GM20000 (cell line): ENCODE measurements at places on chromosomes 6 and 20.

- DNase-seq, result no peak
Observed at GRCh38 chr6:324116-324728, 31.9 kb downstream of the DUSP22 start.

GRCh38 chr6:129835691-129836090 lies 25.4 kb downstream of the TMEM244 start:
- DNase-seq, result no peak

DNA sequence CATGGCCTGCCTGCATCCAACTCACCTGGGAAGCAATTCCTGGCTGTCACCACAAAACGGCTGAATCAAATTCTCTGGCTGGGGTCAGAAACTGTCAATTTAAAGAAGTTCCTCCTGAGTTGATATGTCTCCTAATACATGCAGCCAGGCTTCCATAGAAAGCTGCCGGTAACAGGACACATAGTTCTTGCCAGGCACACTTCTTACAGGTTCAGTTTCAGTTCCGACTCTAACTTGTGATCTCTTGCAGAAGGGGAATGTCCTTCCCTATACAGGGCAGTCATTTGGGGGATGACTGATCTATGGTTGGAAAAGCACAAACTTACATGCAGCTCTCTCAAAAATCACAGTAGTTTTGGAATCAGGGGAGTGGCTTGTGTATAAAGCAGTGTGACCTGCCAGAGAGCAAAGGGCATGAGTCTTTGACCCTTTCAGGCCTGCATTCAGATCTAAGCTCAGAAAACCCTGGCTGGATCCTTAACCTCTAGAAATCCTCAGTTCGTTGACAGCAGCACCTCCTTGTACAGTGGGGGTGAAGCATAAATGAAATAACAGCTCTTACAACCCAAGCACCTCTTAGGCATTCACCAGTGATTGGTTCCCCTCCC lies 195.6 kb downstream of the SCP2D1 start:
- no peak for DNase-seq

DNA sequence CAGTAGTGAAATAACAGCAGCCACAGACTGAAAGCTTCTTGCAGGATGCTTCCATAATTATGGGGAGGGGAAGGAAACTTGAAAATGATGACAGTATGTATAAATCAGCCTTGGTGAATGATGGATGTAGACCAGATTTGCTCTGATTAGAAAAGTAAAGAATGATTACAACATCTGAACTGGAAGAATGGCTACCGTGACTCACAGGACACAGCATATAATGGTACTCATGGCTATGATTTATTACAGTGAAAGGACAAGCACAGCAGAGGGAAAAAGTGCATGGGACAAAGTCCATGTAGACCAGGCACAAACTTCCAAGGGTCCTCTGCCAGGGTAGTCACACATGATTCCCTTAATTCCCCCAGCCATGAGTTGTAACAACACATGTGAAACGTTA lies 70.7 kb upstream of the POPDC3 start:
- no peak for DNase-seq

DNA sequence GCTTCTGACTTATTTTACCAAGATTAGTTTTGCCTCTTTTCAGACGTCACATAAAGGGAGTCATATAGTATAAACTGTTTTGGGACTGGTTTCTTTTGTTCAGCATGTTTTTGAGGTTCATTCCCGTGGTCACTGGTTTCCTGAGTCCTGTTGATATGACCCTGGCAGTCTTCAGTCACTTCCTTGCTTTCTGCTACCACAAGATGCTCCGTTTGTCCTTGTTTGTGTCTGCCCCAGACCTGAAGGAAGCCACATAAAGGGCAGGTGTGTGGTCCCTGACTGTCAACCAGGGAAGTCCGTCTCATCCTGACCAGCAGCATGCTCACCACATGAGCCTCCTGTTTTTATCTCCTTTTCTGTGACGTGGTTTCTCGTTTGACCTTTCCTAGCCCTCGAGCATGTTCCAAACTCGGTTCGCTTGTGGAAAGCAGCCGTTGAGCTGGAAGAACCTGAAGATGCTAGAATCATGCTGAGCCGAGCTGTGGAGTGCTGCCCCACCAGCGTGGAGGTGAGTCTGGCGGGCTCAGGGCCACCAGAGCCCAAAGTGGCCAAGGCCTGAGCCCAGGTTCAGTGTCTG lies 26.1 kb upstream of the C20orf204 start:
- no peak for DNase-seq

GRCh38 chr6:88008831-88009231 lies 38.8 kb upstream of the SPACA1 start:
- DNase-seq, result no peak

DNA sequence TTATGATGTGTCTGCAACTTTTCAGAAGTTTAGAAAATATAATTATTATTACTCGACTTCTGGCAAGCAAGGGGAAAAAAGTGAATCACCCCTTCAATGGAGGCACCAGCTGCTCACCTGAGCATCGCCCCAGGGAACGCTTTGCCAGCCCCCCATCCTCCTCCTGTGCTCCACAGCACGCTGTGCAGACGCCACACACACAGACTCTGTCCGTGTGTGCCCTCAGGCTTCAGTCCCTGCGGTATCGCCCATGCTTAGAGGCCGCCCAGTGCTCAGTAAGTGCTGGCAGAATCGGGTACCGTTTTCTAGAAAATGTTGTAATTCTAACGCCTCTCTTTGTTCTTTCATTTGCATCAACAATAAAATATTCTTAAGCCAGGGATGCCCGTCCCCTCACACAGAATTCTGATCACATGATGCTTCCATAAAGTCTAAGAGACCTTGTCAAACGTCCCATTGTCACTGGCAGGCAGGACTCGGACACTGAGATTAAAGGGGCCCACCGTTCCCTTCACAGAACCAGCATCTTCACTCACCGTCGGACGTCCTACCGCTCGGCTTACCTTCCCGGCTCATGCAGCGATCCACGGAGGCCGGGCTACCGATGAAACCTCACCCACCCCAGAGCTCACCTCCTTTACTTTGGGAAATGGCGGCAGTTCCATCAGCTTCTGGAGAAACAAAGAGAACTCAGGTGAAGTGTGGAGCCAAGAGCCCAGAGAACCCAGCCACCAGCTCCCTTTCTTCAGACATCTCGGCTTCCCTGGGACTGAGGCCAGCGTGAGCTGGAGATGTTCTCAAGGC lies 105.5 kb downstream of the DLL1 start:
- no peak for DNase-seq

- no peak for DNase-seq
Observed at GRCh38 chr6:14877758-14878157, 368.1 kb upstream of the JARID2 start.

GRCh38 chr20:3297079-3297378 lies 58.0 kb upstream of the SLC4A11 start:
- DNase-seq, result no peak

DNA sequence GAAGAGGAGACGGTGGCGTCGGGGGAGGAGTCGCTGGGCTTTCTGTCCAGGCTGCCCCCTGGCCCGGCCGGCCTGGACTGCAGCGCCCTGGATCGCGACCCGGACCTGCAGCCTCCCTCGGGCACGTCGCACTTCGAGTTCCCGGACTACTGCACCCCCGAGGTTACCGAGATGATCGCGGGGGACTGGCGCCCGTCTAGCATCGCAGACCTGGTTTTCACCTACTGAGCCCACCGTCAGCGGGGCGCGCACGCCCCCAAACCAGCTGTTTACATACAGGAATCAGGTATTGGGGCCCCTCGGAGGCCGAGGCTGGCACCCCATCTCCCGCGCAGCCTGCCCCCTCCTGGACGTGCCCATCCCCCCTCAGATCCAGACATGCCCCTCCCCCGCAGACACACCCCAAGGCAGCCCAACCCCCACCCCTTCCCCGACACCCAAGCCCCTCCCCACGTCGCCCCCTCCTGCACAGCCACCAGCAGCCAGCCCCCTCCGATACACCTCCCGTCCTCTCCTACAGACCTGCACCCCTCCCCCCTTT lies 1.4 kb downstream of the SOX12 start:
- DNase-seq, result no peak

GRCh38 chr6:5287205-5287965 lies 26.1 kb downstream of the FARS2 start:
- DNase-seq, result no peak

- no peak for DNase-seq
Observed at GRCh38 chr6:36334832-36335459, 1.7 kb downstream of the BNIP5 start.

GRCh38 chr6:4179960-4180651 lies 44.7 kb upstream of the ECI2 start:
- no peak for DNase-seq

GRCh38 chr6:109024368-109024767 lies 70.3 kb downstream of the SESN1 start:
- DNase-seq, result no peak

GRCh38 chr6:109718991-109719390 lies 27.9 kb downstream of the FIG4 start:
- no peak for DNase-seq

- DNase-seq, result no peak
Observed at GRCh38 chr6:163231356-163232014, 183.0 kb upstream of the QKI start.

DNA sequence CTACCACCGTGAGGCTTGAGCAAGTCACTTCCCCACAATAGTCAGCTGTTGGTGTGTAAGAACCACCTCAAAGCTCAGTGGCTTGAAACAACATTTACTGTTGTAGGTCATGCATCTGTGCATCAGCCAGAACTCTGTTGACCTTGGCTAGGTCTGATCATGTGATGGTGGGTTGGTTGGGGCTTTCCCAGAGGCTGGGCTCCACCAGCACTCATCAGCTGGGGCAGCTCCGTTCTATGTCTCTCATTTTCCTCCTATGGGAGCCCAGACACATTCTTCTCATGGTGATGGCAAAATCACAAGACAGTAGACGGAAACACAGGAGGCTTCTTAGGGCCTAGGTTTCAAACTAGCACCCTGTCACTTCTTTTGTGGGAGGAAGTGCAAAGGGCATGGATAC lies 42.8 kb upstream of the PSMF1 start:
- peak; percentile 45 for DNase-seq

GRCh38 chr20:44772636-44773035 lies 27.0 kb downstream of the KCNK15 start:
- DNase-seq, result no peak

DNA sequence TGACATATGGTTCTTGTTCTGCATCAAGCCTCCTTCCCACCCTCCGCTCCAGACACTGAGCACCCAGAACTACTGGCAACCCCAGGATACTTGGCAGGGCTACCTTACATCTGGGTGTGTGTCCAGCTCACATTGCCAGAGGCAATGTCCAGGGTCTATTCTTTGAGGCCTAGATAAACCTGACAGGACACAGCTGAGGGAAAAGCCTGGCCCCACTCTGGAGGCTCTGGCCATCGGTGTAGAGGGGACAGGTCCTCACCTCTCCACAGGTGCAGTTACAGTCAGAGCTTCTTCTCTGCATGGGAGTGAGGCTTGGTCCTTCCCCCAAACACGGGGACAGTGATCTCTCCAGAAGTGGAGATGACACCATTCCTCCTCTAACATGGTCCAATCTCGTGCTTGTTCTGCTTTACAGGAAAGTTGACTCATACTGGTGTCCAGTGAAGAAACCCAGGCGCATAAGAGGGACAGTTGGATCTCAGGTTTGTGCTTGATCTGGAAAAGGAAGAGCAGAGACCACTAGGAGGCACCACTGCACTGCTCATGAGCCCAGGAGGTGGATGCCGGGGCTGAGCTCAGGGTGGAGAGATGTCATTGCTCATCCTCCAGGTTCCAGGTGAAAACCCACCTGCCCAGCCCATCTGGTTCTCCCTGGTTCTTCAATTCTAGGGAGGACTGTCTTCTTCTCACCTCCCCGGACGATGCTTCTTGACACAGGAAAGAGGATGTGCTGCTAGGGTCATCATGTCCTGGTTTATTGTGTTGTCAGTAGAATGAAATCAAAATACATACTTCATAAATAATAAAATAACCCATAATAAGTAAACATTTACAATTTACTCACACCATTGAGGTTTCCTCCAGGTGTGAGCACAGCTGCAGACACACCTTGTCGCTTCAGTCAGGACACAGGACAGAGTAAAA lies 14.7 kb downstream of the HLA-F start:
- peak; percentile 71 for DNase-seq

DNA sequence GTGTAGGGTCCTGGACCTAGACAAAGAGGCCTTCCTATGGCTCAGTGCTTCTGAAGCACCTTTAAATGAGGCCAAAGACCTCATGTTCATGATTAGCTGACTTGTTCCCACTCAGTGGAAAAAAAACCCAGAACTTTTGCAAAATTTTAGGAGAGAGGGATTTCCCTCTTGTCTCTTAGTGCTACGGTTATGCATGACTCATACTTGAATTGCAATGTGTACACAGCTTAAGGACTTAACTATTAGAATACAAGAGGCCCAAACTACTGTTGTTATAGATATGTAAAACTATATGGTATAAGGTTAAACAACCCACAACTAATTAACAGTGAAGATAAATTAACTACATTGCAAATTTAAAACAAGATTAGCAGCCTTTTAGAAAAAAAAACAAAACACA lies 32.3 kb upstream of the HLA-A start:
- no peak for DNase-seq

GRCh38 chr20:37360391-37361115 lies 14.6 kb downstream of the SRC start:
- DNase-seq, result no peak

GRCh38 chr20:51729771-51730170 lies 38.4 kb downstream of the ATP9A start:
- DNase-seq, result no peak

GRCh38 chr6:88843040-88843439 lies 120.4 kb downstream of the RNGTT start:
- DNase-seq, result no peak

DNA sequence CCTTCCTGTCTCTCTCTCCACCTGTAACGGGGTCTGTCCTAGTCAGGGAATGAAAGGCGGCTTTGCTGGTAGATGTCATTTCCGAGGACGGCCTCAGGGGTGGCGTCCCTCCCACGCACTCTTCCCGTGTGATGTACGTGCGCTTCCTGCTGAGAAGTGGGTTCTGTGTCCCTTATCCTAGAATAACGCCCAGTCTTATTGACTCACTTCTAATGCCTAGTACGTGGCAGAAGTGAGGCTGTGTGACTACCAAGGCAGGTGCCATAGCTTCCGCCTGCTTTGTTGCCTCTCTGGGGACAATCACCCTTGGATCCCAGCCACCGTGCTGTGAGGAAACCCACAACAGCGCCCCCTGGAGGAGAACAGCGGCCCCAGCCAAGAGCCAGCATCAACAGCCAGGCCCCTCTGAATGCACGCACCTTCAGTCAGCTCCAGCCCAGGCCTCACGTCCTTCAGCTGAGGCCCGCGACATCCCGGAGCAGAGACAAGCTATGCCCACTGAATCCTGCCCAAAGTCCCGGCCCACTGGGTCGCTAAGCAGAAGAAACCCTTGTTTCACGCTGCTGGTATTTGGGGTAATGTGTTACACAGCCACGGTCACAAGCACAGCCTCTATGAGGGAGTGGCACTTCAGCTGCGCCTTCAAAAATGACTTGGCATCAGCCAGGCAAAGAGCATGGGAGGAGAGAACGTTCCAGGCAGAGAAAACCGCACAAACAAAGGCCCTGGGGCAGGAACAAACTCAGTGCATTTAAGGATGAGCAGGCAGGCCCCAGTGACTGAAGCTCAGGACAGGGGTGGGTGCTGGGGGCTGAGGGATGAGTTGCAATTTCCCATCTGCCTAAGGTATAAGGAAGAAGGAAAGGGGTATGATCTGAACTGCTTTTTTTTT lies 224.2 kb downstream of the NFATC2 start:
- no peak for DNase-seq
